ENCODE measurements at places on chromosomes 12 and 14.

DNA sequence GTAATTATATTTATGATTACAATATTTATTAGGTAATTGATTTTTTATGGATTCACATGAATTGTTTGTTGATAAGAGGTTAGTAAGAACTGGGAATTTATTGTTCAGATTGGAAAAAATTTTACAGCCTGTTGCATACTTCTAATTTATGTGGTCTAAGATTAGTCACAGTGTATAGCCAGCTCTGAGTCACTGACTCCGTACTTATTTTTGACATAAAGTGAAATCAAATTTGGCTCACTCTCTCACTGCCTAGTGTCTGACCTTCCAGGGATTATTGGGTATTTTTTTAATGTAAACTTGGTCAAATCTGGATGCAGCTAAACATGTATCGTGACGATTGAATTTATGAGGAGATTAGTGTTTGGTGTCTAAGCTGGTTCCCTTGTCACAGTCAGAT is 109.3 kb downstream of the PTPRQ start:
- DNase-seq: no peak

DNA sequence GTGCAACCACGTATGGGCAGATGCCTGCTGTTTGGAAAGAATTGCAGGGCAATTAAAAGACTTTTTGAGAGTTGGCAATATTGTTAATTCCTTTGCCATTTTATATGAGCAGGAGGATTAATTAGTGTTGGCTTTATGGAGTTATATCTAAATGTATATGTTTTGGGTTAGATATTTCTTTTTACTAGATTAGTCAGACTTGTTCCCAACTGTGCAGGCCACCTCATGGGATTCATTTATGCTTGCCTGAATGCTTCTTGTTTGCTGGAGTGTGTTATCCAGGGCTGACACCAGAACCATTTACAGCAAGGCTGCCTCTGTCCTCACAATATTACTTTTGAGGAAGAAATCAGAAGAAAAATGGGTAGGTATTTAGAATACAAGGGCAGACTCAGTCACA is 192.5 kb downstream of the KTN1 start:
- peak; percentile 46 for DNase-seq

DNA sequence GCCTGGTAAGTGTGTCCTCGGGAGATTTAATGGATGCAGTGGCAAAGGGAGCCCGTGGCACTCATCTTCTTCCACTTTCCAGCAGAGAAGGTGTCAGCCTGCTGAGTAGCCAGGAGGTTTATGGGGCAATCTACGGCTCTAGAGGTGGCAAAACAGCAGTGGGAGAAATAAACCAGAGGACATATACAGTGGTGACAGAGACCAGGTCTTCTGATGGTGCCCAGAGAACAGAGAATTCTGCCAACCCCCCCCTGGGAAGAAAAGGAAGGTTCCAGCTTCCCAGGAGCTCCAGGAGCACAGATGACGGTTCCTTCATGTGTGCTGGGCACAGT is 43.0 kb downstream of the SMIM41 start:
- DNase-seq: no peak

DNA sequence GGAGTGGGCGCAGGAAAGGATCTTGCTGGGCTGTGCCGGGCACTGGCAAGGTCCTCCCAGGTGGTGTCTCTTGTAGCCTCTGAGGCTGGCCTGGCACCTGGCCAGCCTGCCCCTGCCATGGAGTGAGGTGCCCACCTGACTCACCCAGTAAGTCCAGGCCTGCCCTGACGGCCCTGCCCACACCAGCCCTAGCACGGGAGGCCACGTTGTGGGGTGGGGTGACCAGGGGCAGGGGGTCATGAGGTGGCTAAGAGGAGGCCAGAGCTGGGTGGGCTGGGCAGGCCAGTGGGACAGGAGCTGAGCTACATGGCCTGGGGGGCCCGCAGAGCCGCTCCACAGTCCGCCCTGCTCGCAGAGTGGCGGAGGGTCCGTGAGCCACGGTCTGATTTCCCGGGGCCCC is 45.4 kb downstream of the KIF26A start:
- no peak for DNase-seq

DNA sequence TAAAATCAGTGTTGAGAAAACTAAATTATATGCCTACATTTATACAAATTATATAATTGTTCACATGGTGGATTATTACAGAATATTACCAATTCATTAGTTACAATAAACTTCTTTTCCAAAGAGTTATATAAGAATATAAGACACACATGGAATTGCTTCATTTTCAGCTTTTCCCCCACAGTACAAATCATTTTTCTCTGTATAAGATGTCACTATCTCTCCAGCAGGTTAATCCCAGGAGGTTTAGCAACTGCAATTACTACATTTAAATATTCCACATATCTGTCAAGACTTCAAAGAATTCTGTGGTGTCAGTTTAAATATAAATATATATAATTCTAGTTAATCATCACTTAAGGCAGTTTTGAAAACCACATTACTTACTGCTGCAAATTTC is 59.6 kb upstream of the G2E3 start:
- DNase-seq: no peak

DNA sequence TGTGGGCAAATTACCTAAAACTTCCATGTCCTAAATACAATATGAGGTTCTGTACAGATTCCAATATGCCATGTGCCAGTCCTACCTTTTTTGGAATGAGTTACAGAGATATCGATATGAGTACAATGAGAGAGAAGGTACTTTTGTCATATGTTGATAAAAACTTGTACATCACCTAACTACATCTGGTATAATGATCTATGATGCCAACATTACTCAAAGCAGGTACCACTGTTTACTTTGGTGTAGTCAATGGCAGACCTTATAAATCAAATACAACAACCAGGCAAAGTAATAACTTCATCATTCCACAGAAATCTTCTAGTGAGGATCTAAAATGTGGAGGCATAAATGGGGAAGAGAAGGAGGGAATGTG is 12.7 kb downstream of the TEP1 start:
- no peak for DNase-seq

GRCh38 chr12:55822228-55822627 is 4.4 kb downstream of the ORMDL2 start:
- DNase-seq: no peak

DNA sequence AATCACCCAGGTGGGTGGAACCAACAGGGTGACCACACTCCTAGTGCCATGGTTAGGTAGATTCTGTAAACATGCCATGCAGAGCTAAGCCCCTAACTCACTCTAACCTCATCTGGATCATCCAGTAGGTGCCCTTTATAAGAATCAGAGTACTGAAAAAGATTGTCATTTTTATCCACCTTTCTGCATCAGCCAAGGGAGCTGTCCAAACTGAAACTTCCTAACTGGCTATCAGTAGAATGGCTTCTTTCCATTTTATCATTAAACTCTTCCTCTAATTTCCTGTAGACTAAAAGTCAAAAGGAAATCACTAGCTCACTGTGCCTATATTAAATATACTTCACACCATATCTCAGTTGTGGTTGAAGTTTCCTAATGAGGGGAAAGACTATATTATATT is 6.5 kb downstream of the KCNK10 start:
- DNase-seq: no peak

GRCh38 chr14:53510281-53510912 is 357.3 kb upstream of the DDHD1 start:
- no peak for DNase-seq

DNA sequence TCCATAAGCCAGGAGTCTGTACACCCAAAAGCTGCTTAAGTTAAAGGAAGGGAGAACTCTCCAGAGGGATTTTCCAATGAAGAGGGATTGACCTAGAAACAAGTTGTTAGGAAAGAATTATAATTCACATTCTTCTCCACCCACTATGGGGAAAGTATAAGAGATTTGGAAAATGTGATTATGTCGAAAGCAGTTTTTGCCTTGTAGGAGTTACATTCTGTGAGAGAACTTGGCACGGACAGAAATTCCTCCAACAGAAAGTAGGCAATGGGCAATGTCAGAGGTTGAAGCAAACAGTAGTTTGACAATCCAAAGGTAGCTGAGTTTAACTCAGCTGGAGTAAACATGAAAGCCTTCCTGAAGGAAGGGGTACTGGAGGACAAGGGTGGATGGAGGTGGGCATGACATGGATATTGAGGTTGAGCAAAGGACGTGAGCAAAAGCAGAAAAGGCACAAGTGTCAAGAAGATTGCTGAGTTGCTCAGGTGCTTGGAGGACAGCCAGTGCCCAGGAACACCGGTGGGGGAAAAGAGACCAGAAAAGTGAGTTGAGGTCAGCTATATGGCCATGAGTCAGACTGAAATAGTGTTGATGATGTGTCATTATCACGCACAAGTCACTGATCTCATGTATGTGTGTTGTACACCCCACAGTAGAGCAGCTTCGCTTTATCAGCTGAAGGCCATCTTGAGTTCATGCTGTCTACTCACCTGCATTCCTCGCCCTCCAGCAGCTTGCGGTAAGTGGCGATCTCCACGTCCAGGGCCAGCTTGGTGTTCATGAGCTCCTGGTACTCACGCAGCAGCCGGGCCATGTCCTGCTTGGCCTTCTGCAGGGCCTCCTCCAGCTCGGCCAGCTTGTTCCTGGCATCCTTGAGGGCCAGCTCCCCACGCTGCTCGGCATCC is 4.0 kb downstream of the KRT5 start:
- DNase-seq: no peak

DNA sequence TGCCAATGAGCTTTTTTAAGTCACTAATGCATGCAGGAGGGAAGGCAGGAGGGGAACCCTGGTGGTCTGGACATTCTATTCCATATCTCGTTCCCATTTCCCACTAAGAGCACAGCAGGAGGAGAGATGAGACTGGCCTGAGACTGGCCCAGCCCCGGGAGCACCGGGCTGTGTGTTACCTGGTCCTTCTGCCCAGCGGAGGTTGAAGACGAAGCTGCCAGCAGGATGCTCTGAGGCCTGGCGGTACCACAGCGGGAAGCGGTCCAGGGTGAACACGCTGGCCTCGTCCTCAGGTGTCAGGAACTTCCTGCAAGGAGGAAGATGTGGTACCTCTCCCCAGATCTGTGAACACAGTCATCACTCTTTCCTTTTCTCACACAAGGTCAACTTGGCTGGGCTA is 23.9 kb downstream of the LRTM2 start:
- no peak for DNase-seq

DNA sequence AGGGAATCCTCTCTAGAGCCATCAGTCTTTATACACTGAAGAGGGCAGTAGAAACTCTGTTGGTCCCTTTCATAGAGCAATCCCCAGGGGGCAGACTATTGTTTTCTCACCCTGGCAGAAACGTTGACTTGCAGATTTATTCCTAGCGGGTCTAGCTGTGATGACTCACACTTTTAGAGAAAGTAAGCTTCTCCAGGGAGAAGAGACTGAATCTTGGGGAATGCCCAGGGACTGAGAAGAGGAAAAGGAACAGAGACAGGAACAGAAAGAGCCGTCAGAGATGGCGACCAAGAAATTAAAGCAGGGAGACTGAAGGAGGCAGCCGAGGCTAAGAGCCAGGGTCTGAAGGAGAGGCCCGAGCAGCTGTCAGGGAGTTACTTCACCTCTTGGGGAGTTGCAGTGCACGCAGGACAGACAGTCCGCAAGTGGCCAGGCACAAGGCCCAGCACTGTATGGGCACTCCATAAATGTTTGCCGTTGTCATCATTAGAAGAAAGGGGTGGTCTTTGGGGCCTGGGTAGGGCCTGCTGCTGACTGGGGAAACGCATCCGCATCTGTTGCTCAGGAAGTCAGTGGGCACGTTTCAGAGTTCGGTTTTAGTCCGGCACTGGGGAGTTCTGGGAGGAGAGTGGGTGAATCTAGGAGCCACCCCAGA is 13.0 kb downstream of the PLEKHG6 start:
- peak; percentile 61 for DNase-seq

- DNase-seq: no peak
These were observed 160.7 kb upstream of the TMTC1 start for GRCh38 chr12:29944269-29945000.

DNA sequence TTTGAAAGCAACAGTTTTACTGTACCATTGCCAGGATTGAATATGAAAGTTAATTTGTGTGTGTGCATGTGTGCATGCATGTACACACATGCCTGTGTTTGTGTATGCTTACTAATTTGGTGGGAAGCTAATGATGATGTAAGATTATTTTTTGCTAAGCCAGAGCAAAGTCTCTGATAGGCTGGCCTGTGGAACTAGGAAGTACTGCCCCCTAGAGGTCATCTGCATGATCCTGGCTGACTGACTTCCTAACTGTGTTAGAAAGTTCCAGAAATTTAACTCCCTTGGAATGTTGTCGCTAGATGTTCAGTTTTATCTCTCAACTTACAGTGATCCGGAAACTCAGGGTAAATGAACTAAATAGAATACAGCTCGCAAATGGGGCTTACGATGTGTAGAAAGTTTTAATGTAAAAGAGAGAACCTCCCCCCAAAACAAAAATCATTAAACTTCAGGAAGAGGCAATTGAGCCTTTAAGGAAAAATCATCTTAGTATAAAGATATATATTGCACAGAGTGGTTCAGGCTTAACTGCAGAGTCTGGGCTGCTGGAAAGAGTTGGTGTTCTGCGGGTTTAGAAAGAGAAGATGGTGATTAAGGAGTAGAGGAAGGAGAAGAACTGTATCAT is 34.3 kb upstream of the SLC38A1 start:
- DNase-seq: no peak

DNA sequence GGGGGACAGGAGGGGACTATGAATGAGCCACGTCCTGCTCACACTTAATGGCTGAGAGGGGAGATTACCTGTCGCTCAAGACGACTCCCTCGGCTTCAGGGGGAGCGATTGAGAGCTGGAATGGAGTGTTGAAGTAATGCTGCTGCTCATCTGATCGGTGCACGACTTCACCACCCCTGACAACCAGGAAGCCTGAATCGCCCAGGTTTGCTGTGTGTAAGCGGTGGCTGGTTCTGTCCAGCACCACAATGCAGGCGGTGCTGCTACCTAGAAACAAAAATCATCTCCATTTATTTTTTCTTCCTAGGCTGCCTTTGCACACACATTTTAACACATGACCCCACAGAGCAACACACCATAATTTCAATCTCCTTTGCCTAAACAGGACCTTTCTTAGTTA is 37.3 kb downstream of the PPTC7 start:
- no peak for DNase-seq

DNA sequence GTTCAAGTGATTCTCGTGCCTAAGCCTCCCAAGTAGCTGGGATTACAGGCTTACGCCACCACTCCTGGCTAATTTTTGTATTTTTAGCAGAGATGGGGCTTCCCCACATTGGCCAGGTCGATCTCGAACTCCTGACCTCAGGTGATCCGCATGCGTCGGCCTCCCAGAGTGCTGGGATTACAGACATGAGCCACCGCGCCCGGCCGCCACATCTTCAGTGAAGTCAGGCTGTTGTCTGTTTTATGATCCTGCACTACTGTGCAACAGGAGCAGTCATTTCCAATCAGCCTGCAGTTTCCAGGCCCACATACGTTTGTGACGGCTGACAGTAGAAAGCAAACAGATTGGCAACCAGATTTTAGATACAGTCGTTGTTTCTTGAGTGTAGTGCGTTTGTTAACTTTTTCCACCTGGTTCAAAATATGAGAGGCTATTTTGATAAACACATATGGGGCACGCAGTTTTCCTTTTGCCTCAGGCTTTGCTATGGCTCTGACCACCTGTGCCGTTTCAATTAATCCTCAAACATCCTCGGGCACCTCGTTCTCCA is 74.8 kb downstream of the LGMN start:
- no peak for DNase-seq

GRCh38 chr12:73699318-73699717 is 838.3 kb upstream of the ATXN7L3B start:
- no peak for DNase-seq

Measured in retina (tissue), 1 donor.